Activated CD8-positive, alpha-beta memory T cell treated with anti-CD3 and anti-CD28 coated beads for 24 hours (primary cell): ENCODE measurements at places on chromosomes 6 and 20.

- no peak for DNase-seq
Measured at GRCh38 chr20:48069596-48069995, 284.3 kb upstream of the SULF2 start.

DNA sequence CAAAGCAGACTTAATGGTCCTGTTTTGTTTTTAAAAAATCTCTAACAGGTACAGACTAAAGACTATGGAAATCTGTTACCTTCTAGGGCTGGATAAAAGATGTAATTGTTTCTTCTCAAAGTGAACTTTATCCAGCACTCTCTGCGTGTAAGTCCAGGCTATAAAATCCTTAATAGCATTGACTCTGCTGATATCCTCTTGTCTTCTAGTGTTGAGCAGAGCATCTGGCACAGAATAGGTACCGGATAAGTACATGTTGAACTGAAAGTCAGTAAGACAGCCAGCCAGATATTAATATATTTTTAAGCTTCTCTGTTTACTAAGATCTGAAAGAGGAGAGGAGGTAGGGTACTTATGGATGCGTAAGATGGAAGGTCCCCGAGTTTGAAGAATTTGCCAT lies 262.3 kb downstream of the TBC1D7 start:
- no peak for DNase-seq

- no peak for DNase-seq
Measured at GRCh38 chr6:131572686-131573415, at the start of gene ARG1. Gene ARG1, plus strand, starts transcription at chr6:131573226. Its CDS starts 57 bp downstream, at chr6:131573283.

- peak; percentile 80 for DNase-seq
Measured at GRCh38 chr6:31399589-31400466, 3.6 kb upstream of the MICA start.

- DNase-seq: no peak
Measured at GRCh38 chr20:23235173-23236027, 115.2 kb upstream of the NXT1 start.

DNA sequence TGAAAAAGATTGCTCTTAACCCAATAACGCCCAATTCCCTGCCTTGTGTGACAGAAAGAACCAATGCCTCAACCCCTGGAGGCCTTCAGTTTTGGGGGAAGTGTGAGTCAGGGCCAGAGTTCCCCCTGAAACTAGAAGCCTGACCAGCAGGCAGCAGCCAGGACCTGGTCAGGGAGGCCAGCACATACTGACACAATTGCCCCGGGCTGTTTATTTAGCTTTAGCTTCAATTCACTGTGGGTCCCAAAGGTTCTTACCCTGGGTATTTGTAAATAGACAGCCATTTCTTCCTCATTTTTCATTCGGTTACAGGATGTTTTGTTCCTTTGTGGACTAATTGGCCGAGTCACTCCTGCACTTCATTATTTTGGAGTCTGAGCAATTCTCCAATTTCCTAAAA lies 195.6 kb downstream of the PKHD1 start:
- DNase-seq: no peak

GRCh38 chr20:63963348-63963741 lies 6.4 kb downstream of the ZNF512B start:
- DNase-seq: no peak

DNA sequence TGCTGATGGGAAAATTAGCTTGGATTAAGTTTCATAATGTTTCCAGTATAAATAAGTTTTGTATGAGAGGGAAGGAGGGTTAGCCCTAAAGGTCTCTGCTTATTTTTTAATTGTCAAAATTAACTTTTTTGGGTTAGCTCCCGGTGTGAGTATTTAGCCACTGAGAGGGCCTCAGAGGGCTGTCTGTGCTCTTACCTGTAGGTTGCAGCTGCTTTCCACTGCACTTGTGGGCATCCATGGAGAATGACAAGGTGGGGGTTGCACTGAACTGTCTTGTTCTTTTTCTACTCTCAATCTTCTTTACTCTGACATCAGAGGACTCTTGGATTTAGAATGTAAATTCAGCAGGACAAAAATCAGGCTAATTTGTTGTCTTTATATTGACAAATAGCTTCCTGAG lies 81.4 kb downstream of the CD164 start:
- DNase-seq: no peak

GRCh38 chr6:157096522-157096921 lies 226.8 kb downstream of the TMEM242 start:
- DNase-seq: no peak

GRCh38 chr6:39256294-39256940 lies 27.1 kb upstream of the KCNK5 start:
- DNase-seq: no peak

DNA sequence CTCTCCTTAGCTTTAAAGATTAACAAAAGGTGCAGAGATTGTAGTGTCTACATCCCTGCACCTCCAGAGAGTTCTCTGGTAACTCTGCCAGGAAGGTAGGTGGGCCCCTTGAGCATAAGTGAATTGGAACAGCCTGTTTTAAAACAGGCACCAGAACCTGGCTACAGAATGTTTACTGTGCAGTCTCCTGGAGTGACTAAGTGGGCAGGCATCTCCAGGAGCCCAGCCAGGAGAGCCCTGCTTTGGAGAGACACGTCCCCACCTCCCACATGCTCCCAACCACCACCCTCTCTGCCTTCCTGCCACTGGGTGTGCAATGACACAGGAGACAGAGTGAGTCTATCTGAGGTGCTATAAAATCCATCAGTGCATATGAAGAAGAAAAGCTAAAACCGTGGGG lies 110.3 kb upstream of the EYA4 start:
- no peak for DNase-seq

DNA sequence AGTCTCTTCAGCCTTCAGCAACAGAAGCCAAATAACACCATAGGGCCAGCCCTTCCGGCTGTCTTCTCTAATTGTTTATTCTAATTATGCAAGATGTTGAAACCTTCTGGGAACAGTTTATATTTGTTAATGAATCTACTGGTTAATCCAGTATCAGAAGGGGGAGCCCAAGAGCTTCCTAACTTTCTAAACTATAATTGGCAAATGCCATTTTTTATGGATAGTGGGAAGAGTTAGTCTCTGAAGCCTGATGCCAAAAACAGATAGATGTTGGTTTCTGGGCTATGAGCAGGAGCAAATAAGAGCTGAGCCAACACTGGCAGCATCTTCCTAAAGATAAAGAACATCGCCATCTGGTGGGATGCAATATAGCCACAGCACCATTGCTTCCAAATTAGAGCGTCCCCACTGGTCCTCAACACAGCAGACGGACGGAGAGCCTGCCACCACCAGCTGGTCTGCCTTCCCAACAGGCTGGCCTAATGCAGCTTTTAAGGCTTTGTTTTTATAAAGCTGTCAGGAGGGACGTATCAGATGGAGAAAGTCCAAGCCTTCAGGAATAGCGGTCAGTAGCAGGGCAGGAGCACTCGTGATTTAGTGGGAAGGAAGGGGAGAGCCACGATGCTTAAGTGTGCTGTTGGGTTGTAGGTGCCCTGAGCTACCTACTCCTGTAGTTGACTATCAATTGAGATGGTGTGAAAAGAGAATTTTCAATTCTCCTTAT lies 118.8 kb downstream of the RALGAPA2 start:
- no peak for DNase-seq

GRCh38 chr6:3741477-3741871 lies 10.0 kb downstream of the PXDC1 start:
- no peak for DNase-seq

DNA sequence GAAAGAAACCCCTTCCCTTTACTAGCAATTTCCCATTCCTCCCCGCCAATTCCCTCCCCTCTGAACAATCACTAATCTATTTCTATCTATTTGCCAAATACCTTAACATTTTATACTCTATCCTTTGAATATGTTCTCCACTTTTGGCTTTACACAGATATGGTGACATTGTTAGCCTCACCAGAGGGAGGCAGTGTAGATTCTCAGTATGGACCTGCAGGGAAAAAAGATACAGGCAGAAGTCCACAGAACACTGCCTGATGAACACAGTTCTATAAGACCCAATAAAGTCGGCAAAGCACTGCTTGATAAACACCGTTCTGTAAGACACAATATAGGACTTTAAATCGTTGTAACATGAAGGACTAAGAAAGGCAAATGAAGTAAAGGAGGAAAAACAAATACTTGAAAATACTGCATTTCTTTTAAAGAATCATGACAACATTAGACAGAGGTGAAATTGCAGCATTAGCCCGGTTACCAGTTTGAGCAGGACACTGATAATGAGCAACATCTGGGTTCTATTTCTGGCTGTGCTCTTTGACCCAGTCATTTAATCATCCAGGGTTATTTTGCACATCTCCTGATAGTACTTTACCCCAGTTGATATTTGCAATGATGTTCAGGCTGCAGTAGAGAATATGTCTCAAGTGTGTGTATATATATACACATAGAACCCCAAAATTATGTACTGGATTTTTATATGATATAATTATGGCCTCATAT lies 296.8 kb downstream of the UTRN start:
- no peak for DNase-seq

- DNase-seq: peak; percentile 75
Measured at GRCh38 chr20:51562332-51563173, 20.0 kb upstream of the NFATC2 start.

DNA sequence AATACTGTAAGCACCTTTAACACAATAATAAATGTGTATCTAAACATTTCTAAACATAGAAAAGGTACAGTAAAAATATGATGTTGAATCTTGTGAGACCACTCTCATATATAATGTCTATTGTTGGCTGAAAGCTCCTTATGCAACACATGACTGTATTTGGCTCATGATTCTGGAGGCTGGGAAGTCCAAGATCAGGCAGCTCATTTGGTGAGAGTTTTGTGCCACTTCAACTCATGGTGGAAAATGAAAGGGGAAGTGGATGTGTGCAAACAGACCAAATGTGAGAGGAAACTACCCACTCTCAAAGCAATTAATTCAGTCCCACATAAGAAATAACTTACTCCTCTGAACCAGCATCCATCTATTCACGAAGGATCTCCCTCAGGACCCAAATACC lies 257.7 kb upstream of the OPRM1 start:
- no peak for DNase-seq

- no peak for DNase-seq
Measured at GRCh38 chr6:118386975-118387374, 161.1 kb upstream of the PLN start.

DNA sequence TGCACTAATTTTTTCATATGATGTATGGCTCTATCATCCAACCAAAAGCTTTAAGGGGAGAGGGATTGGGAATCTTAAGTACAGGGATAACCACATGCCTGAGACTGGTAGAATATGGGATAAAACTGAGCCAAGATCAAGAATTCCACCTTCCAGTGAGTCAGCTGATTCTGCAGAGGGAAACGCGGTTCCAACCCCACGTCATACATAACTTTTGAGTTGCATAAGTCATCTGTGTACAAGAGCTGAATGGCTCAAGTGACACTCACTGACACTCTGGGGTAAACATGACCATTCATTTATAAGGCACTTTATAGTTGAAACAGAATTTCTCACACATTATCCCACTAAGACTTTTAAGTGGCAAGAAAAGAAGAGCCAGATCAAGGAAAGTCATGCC lies 16.4 kb downstream of the TRIM27 start:
- no peak for DNase-seq

GRCh38 chr6:144013486-144013909 lies 5.4 kb upstream of the PLAGL1 start:
- DNase-seq: peak; percentile 81

GRCh38 chr6:87074101-87074621 lies 20.7 kb downstream of the CGA start:
- DNase-seq: no peak

GRCh38 chr6:40881501-40881900 lies 157.5 kb downstream of the UNC5CL start:
- DNase-seq: no peak

DNA sequence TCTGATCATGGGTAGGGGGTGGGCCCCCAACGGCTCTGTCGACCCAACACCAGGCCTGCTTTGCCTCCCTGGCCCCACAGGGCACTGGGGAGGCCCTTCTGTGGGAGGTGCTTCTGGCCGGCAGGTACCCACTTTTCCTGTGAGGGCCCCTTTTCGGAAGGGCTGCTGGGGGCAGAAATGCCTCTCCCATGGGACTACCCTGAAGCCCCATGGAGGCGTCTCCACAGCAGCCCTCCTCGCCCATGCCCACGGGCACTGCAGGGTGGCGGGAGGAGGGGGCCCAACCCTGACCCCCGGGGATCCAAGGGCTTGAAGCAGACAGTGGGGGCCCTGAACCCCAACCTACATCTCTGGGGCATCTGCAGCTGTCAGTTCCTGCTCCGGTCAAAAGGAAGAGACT lies 2.3 kb downstream of the BIRC7 start:
- DNase-seq: no peak

- DNase-seq: no peak
Measured at GRCh38 chr6:53327017-53327395, 21.7 kb downstream of the ELOVL5 start.

- DNase-seq: no peak
Measured at GRCh38 chr6:44399991-44400390, 12.5 kb downstream of the CDC5L start.

DNA sequence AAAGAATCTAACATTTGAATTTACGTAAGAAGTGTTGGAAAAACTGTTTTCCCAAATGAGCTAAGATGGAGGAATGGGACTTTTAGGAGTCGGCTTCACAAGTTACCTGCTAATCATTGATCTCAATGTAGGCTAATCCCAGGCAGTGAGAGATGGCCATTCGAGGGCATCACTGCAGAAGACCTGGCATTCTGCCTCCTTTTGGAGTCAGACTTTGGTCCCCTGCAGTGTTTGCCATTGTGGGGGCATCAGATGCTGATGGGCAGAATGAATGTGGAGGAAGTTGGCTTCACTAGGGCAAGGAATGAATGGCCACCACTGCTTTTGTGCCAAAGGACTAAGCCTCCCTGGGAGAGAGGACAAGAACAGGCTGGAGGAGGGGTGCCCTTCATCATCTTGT lies 55.7 kb upstream of the NKX2-2 start:
- no peak for DNase-seq
